Left lobe of liver (tissue), 2 donors: ENCODE measurements at places on chromosomes 11 and 22.

- DNase-seq: no peak
Measured at GRCh38 chr11:71426413-71426812, 21.8 kb downstream of the DHCR7 start.

DNA sequence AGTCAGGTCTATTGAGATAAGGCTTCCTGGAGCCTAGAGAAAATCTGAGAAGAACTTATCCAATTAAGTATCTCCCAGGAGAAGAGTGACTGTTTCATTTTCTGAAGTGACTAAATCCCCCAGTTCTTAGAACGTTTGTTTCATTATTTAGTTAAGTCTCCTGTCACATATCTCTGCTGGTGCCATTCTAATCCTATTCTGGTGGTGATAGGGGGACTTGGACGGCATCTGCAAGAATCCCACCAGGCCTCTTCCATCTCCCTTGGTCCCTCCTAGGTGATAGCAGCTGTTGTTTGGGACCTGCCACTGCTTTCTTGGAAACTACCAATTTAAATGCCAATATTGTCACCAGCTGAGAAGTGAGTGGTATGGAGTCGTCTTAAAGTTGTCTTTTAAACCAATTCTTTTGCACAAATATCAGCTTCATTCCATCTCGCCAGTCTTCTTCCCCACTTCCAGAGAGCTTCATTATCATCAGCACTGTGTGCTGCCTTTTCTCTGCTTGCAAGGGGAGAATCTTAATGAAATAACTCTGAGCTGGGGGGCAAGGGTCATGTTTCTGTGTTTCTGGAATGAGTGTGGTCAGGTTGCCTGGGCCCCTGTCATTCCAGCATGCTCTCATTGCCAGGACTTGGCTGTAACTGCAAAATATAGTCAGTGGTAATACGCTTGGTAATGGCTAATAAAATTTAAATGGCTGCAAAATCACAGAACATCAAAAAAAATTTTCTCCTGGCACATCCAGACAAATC lies 104.8 kb downstream of the LDLRAD3 start:
- DNase-seq: no peak

- peak; percentile 74 for DNase-seq
Measured at GRCh38 chr11:121091492-121092152, 9.4 kb upstream of the TECTA start.

DNA sequence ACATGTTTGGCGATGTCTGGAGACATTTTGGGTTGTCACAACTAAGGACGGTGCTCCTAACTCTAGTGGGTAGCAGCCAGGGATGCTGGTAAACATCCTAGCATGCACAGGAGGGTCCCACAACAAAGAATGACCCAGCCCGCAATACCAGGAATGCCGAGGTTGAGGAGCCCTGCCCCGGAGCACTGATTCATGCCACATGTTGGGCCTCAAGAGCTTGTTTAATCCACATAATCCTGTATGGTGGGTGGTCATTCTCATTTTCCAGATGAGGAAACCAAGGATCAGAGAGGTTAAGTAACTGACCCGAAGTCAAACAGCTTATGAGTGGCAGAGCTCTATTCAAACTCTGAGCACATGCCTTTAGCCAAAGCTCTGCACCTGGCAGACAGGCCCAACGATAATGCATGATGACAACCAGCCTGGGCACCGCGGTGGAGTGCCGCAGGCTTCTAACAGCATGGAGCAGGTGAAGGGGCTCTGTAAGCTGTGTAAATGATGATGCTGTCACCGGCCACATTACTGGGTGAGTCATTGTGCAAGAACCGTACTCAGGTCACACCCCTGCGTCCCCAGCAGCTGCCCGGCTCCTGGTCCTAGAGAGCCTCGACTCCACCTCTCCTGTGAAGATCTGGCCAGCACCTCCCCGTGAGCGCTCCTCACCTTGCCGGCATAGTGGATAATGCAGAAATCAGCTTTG lies 58.6 kb downstream of the APOL1 start:
- DNase-seq: no peak

- no peak for DNase-seq
Measured at GRCh38 chr22:27019827-27020226, 362.4 kb downstream of the MIAT start.

GRCh38 chr11:133104009-133104744 lies 428.1 kb downstream of the OPCML start:
- DNase-seq: no peak

GRCh38 chr11:75163921-75164849 lies 13.3 kb downstream of the SLCO2B1 start:
- peak; percentile 83 for DNase-seq

DNA sequence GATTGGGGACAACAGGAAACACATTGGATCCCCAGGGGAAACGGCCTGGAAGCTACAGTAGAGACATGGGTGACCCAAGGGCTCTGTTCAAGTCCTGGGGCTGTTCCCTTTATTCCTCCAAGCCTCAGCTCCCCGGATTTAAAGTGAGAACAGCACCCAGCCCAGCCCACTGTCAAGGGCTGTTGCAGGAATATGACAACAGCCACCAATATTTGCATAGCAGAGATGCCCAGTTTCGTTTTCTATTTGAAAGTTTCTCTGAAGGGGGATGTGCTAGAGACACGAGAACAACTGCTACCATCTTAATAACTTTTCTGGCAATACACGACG lies 81.1 kb upstream of the WNT7B start:
- DNase-seq: peak; percentile 54

GRCh38 chr22:42817556-42817955 lies 39.5 kb downstream of the ARFGAP3 start:
- DNase-seq: no peak

DNA sequence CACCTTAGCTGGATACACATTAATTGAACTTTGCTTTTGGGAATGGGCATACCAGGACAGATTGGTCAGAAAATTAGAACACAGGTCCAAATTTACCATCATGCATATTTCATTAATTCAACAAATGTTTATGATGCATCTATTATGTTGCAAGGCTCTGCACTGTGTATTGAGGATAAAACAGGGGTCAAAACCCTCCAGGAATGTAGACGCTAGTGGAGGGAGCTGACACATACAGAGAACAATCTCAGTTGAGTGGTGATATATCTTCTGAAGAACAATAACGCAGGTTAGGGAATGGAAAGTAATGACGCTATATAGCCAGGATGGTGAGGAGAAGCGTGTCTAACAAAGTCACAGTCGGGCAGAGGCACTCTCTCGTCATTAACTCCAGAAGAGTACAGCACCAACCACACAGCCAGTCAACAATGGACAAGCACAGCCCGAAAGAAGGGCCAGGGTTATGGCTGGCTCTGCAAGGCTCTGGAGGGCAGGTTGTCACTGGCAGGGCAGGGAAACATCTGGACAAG lies 3.8 kb downstream of the FLI1 start:
- DNase-seq: no peak

DNA sequence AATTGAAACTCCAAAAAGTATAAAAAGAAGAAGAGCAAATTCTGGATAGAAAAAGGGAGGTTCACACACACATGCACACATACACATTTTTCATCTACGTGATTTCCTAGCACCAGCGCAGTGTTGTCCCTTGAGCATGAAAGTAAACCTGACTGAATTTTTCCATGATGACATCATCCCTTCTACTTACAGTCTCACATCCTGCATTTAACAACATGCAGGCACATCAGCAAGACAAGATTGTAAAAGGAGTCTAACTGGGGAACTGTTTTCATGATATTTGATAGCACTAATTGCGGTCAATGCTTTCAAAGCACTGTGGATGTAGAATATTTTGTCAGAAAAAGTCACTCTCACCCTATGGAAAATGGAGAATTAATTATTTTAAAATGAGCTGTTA lies 36.6 kb downstream of the GAS2 start:
- DNase-seq: no peak

- DNase-seq: no peak
Measured at GRCh38 chr22:48256041-48256739, 1493.7 kb downstream of the TBC1D22A start.

DNA sequence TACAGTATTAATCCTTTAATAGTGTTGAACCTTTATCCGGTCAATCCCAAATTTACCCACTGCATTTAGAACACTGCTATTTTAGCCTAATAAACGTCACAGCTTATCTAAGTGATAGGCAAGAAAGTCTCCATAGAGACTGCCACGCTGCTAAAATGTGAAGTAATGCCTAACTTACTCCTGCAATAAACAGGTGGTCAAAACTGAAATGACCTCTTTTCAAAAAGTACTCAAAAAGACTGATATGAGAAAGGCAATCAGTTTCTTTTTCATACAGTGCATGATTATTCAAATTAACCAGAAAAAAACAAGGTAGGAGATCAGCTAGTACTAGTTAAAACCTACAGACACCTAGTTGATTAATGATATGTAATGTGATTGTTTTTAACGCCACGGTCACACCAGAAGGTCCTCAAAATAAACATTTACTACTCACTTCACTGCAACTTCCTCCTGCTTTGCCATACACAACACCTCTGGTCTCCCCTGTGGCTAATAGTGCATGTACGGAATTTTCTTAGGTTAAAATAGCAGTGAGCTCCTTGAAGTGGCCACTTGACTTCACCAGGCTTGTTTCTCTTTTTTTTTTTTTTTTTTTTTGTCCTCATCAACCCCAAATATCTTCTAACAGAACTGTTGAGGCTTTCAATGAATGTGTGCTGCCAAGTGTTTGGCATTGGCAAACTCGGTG lies 8.8 kb downstream of the ATP5MG start:
- DNase-seq: no peak

- peak; percentile 74 for DNase-seq
Measured at GRCh38 chr22:46373159-46373558, 37.6 kb downstream of the TRMU start.

DNA sequence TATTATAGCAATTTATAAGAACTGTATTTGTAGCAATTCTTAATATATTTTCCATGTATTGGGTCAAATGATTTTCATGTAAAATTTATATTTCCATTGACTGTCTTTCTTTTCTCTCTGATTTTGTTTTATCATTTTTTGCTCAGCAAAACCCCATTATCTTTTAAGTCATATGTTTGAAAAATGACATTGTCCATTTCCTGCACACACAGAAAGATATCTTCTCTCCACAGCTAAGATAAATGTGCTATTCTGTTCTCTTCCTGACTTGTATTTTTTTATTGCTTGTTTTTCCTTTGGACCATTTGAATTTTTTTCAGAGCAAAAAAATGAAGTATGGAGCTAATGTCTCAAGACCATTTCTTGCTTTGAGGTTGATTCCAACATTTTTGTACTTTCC lies 6.3 kb upstream of the LRRC55 start:
- no peak for DNase-seq

DNA sequence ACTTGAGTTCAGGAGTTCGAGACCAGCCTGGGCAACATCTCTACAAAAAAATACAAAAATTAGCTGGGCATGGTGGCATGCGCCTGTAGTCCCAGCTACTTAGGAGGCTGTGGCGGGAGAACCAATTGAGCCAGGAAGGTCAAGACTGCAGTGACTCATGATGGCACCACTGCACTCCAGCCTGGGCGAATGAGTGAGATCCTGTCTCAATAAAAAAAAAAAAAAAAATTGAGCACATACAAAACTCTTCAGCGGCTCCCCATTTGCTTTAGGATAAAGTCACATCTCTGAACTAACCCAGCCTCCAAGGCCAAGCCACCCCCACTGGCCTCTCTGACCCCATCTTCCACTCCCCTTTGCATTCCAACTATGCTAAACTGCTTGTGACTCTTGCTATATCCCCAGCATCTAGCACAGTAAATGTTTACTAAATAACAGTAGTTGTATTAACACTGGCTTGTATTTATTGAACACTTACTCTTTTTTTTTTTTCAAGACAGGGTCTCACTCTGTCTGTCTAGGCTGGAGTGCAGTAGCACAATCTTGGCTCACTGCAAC lies 28.9 kb downstream of the CREB3L1 start:
- no peak for DNase-seq

DNA sequence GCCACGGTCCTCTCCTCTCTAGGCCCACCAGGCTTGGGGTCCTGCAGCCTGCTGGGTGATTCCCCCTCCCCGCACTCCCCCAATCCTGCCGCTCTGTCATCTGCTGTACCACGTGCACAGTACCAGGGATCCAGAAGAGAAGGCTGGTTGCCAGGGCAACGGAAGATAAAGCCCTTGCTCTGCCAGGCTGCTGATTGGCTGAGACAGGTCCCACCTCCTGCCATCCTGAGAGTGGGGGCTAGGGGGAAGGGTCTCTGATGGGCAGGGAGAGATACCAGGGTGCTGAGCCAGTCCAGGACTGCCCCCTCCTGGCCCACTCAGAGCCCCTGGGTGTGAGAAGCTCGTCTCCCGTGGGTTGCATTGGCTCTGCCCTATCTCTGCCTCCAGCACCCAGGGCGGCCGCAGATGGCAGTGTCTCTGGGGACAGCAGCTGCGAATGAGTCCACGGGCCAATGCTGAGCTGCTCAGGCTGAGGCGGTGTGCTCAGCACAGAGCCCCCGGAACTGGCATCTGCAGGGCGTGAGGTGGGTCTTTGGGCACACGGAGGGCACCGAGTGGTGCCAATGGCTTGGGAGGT lies at the start of gene SMIM45:
Gene SMIM45 (plus strand): TSS at position 253 of the 577 bp plus-strand sequence.
- no peak for DNase-seq

DNA sequence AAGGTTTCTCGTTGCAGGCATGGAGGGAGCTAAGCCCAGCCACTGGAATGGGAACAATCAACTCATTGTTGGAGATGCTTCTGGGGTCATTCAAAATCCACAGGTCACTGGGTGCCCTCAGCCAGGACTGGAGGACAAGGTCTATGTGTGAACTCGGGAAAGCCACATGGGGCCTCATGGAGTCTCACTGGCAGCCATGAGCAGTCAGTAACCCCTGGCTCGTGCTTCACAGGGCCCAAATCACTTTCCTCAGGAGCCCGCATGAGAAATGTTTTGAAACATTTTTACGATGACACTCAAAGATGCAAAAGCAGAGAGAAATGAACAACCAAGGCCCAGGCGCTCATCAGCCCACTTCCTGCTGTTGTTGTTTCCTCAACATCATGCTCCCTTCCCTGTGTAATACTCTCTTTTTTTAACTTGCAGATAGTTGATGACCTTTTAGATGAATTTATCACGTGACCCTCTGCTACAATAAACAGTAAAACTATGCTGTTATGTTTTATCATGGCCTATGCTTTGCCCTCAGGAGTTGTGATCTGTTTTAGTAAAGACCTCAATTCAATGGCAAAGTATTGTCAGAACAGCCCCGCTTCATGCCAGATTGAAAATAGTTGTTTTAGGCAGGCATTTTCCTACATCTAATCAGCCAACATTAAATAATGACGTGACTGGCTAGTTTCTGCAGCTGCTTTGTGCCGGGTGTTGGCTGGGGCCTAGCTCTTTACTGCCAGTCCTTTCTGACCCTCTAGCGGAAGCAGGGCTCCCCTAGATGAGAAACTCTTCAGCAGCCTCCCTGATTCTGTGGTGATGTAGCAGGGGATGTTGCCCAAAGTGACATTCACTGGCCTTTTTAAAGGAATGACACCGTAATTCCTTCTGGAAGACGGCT lies 39.7 kb downstream of the ADAMTS15 start:
- DNase-seq: no peak

GRCh38 chr11:116537709-116538108 lies 235.1 kb downstream of the BUD13 start:
- DNase-seq: no peak

- no peak for DNase-seq
Measured at GRCh38 chr22:17130199-17130598, 9.0 kb upstream of the TMEM121B start.
